Activated CD8-positive, alpha-beta memory T cell treated with anti-CD3 and anti-CD28 coated beads, Interleukin-2, amount 50 U/mL, for 4 hours (primary cell): ENCODE measurements at places on chromosomes 6 and 20.

- DNase-seq = no peak
Observed at GRCh38 chr6:27837625-27838057, 74.6 kb downstream of the OR2B2 start.

DNA sequence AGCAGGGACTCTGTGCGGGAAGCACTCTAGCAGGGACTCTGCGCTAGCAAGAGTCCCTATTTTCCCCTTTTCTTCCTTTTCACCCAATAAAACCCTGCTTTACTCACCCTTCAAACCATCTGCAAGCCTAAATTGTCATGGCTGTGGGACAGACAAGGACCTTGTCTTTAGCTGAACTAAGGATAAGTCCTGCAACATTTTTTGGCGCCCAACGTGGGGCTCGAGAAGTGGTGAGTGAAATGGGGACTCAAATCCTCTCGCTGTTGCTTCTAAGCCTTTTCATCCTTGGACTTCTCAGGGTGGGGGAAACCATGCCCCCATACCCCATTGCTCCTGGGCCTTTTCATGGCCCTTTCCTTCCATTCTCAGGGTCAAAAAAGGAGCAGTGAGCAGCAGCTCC is 46.4 kb downstream of the IMPG1 start:
- no peak for DNase-seq

DNA sequence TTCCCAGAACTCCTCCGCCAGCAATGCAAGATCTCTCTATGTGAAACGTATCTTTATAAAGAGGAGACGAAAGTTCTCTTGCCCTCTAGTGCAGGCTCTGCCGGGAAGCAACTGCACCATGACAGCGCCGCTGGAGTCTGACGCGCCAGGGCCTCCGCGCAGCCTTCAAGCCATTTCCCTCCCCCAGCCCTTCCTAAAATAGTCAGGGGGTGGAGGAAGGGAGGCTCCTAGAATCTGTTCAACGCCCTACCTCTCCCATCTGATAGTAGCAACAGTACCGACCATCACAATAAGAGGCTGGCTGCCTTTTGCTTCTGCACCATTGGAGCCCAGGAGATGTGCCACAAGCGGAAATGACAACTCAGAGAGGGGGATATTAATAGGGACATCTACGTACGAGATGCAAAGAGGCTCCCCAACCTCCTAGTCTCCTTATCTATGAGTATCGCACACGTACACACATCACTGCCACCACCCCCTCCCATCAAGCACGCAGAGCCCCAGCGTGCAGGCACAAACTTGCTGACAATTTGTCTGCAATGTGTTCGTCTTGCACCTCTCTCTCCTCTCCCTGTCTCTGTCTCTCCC is 1.0 kb downstream of the SYNE1 start:
- DNase-seq = no peak

GRCh38 chr20:47638851-47639250 is 137.2 kb downstream of the NCOA3 start:
- DNase-seq = no peak

DNA sequence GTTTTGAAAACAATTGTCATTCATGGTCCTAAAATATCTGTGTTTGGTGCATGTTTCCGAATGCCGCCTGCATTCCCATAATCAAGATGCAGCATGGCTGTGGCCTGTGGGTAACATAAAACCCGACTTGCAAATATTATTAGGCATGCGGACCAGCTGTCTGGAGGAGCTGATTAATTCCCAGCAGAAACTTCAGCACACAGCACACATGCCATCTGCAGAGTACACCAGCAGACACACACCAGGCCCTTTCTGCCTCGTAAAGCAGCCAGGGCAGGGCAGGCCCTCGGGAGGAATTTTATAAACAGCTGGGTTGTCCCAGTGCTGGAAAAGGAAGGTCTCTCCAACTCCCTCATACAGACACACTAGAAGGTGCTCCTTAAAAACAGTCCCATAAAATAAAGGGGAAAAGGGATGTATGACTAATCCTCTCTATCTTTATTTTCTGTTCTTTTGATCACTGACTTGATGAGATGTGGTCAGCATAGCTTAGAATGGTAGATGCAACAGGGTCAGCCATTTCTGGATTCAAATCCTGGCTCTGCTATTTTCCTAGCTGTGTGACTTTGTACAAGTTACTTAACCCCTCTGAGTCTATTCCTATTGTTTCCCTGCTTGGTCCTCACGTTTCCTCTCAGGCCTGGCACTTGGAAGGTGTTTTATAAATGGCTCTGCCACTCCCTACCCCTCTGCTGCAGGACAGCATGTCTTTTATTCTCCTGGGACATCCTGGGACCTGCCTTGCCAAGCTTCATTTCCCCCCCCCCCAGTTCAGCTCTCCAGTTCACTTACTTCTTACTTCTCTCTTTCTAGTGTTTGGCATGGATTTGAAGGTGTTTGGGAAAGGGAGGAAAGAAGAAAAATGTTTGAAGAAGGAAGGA is 85.9 kb upstream of the TRAF3IP2 start:
- no peak for DNase-seq

DNA sequence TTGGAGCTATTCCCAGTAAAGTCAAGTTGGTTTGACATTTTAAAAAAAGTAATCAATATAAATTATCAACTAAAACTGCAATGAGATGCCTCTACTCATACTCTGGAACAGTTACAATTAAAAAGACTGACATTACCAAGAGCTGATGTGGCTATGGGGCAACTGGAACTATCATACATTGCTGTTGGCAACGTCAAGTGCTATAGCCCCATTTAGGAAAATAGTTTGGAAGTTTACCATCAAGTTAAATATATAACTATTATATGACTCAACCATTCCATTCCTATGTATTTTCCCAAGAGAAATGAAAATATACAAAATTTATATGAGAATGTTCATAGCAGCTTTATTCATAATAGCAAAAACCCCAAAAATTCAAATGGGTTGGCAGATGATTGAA is 111.4 kb upstream of the HDGFL1 start:
- no peak for DNase-seq

GRCh38 chr6:148507774-148508173 is 165.1 kb downstream of the SASH1 start:
- no peak for DNase-seq

DNA sequence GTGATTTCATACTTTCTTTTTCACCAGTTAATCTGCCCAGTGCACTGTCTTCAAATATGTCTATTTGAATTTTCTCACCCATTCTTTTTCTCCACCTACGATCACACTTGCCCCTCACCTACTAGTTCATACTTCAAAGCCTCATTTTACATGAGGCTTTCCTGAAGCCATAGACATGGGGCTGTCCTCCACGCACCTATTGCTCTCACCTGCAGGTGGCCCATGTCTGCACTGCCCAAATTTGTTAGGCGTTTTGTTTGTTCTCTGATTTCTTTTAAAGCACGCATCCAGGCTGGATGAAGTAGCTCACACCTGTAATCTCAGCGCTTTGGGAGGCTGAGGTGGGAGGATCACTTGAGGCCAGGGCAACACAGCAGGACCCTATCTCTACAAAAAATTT is 106.8 kb upstream of the RIPOR2 start:
- no peak for DNase-seq

DNA sequence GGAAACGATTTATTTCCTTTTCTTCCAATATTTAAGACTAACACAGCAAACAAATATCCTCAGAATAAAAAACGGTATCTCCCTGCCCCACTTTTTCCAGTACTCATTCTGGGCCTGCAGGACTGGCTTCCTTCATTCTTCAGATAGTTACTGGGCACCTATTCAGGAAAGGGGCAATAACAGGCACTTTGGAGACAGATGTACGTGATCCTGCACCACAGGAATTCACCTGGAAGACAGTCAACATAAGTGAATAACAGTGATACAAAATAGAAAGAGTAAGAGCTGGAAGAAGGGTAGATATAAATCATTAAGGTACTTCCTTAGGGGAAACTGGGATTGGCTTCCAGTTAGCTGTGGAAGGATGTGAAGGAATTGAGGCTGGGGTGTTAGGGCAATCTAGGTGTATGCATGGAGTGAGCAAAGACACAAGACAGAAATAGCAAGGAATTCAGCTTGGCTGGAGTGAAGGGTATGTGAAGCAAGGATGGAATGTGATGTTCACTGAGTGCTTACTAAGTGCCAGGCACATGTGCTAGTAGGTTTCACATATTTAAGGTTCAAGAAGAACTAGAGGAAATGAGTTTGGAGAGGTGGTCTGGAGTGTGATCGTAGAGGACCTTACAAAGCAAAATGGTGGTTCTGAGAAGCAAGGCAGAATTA is 49.3 kb upstream of the FAM83C start:
- DNase-seq = no peak

- DNase-seq = no peak
Observed at GRCh38 chr6:43074847-43075669, 1.1 kb upstream of the PTK7 start.

DNA sequence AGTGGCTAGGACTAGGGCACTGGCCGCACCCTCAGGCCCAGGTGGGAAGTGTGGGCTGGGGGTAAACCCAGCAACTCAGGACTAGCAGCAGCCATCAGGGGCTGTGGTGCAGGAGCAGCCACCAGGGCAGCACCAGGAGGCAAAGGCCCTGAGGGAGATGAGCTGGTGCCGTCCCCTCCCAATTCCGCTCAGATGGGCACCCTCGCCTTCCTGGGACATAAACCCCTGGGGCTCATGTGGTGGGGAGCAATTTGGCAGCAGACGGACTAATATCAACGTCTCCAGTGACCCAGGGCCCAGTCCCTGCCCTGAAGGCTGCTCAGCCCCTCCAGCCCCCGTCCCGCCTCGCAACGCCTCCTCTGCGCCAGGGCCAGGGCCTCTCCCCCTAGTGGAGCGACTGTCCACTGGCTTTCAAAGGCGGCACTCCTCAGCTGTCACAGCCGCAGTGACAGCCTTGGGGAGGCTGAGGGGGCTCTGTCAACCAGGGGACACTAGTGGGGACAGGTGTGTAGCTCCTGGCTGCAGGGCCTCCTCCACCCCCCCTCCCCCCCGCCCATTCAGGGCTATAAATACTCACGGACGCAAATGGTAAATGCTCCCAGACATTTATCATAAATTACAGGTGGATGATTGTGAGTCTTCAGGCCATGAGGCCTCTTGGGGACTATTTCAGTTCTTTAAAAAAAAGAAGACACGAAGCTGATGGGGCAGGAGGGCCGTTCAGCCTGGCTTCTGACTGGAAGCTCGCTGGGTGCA is 349.9 kb downstream of the ZFAND3 start:
- no peak for DNase-seq

- no peak for DNase-seq
Observed at GRCh38 chr20:3276680-3277015, 37.7 kb upstream of the SLC4A11 start.

GRCh38 chr20:20895537-20895936 is 183.1 kb upstream of the RALGAPA2 start:
- DNase-seq = no peak
